ENCODE measurements at places on chromosomes 5 and 9. TPM values are rescaled to one million over a fixed set of nuclear protein-coding genes. Genes with fewer than 3 reads are reported as not detected.

DNA sequence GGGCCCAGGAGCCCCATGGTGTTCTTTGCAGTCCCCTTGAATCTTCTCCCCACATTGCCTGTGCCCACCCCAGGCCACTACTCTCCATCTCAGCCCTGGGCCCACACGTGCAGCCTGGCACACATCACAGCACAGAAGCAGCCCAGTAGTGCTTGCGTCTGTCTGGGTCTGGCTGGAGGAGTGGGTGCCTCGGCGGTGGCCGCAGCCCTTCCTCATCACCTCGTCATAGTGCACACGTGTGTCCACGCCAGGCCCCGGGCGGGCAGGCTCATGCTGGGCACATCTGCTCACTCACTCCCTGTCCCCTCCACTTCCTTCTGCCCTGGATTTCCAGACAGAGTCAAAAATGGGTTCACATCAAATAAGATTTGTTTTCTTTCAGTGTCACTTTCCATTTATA, 33.3 kb downstream of the FGF1 start:
- no peak for DNase-seq

DNA sequence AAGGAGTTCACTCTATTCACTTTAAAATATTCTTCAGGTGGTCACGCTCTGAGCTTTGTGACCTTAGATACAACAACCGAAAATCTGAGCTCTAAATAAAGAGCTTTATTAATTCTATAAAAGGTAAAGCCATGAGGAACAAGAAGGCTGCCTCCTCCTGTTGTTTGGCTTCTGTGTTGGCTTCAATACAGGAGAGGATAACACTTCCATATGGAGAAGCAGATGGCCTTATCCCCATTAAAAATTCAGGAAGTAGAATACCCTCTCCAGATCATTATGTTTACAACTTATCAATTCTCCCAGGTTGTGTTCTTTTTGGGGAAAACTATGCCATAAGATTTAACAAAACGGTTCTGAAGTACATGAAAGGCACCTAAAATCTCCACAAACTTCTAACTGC, 128.4 kb downstream of the TTC39B start:
- no peak for DNase-seq

- DNase-seq = no peak
These were observed 266.6 kb upstream of the DAP start for GRCh38 chr5:11027660-11028059.

GRCh38 chr5:32458880-32459495, 14.4 kb upstream of the ZFR start:
- no peak for DNase-seq

DNA sequence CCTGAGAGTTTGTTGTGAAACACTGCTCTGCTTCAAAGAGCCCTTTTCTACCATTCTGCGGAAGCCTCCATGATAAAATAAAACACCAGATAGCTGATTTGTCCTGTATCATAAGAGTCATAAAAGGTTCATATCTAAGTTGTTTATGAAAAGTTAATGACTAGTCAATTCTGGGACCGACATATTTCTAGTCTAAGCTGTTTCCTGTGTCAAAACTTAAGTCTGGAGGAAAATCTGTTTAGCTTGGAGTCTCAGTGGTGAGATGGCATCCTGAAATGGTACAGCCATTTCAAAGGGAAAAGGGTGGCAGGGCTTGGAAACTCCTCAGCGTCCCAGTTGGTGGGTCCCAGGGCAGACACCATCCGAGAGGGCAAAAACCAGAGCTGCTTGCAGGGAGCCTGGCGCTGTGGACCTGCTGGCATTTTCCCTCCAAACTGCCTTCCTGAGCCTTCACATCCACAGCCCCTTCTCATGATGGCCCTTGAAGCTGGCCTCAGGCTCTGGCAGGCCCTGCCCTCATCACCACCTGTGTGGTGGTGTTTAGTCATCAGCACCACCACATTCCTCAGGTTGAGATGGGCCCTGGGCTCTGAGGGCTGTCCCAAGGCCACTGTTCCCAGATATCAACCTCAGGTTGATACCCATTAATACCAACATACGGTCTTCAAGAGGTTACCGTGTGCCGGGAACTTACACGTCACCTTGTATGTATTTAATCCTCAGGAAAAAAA, 184.0 kb downstream of the HSPA4 start:
- no peak for DNase-seq

DNA sequence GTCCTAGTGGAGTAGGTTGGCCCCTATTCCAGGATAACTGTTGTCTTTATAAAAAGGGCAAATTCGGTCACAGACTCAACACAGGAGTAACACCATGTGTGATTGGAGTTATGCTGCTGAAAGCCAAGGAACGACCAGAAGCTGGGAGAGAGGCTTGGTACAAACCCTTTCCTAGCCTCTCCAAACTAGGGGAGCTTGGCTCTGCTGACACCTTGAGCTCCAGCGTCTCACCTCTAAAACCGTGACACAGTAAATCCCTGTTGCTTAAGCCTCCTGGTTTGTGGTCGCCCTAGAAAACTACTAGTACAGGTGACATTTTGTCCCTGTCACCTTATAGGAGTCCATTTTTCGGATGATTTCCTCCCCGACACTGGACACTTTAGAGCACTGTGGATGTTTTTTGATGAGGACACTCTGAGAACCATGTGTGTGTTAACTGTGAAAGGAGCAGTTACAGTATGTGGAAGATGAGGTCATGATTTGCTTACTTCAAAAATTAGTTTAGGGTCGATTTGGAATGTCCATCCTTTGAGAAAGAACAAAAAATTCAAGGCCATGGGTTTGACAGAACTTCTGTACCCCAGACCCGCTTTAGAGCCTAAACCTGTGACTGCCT, 167.0 kb downstream of the PDZD2 start:
- no peak for DNase-seq

DNA sequence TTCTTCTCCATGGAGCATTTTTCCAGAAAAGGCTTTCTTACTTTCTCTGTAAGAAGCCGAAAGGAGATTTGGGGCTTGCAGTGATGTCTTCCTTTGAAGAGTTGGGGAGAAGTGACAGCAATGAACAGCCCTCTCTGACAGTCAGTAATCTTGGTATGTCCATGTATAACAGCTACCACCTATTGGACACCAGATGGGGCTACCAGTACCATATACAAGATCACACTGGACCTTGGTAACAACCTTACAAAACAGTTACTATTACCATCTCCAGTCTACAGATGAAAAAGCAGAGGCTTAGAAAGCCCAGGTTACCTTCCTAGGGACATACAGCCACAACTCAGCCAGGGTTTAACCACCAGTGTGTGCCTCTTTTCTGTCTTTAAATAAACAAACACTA, 272.7 kb upstream of the TRPC7 start:
- DNase-seq = no peak

Gene YTHDC2
- 30.5 TPM for total RNA-seq

- DNase-seq = no peak
These were observed 252.1 kb downstream of the SMARCA2 start for GRCh38 chr9:2267181-2267745.

DNA sequence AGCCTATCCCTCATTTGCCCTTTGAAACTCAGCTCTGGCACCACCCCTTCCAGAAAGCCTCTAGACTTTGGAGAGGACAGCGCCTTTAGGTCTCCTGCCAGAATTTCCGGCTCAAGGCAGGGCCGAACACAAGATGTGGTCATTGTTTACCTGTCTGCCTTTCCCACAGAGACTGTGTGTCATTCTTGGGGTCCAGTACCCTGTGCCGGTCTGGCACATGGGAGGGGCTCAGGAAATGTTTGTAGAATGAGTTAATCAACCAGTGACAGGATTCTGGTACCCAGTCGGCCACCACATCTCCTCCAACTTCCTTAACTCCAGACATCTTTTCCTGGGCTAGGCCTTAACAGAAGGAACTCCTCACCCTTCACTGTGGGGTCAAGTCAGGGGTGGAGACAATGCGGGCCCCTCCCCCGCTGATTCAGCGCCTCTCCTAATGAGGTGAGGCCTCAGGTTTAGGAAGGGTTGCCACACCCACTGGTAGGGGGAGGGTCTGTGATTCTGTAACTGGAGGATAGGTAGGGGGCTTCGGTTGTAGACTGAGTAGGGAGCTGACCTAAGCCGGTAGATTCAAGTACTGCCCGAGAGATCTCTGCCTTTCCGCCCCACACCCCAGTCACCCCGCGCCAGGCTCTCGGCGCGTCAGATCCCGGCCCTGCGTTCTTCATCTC, 29.3 kb downstream of the PCDH1 start:
- no peak for DNase-seq

- no peak for DNase-seq
These were observed 201.5 kb downstream of the RGS3 start for GRCh38 chr9:113665064-113665463.

GRCh38 chr9:137323531-137324331, 21.7 kb upstream of the NRARP start:
- DNase-seq = no peak

Gene GPR150
- 0.87 TPM for total RNA-seq

Gene RASEF
- total RNA-seq = not detected

DNA sequence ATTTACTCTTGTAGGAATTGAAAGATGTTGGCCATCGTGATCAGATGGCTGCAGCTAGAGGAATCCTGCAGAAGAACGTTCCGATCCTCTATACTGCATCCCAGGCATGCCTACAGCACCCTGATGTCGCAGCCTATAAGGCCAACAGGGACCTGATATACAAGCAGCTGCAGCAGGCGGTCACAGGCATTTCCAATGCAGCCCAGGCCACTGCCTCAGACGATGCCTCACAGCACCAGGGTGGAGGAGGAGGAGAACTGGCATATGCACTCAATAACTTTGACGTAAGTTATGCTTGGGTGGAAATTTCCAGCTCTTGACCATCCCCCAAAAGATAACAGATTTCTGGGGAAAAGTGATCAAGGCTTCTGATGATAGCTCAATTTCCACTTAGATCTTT, 50.6 kb downstream of the LRRTM2 start:
- DNase-seq = no peak

- DNase-seq = no peak
These were observed 120.8 kb downstream of the GALNT10 start for GRCh38 chr5:154311362-154311761.

Gene GFRA3
- total RNA-seq = 0.15 TPM

Gene PCDH1
- total RNA-seq = not detected

DNA sequence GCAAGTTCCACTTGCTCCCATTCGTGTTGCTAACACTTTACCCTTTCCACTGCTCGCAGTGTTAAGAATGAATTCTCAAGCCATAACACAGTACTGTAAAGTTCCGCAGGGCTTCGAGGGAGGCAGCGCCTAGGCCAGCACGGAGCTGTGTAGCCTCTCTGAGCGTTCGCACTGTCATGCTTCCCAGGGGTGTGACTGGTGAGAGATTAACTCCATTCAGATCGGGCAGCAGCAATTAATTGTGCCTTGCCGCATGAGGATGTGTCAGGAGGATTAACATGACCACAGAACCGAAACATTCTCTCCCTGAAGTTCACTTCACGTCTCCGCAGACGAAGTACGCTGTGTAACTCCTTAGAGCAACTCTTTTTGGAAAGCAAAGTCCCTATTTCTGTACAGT, 23.2 kb downstream of the ZBTB34 start:
- no peak for DNase-seq

Gene GMCL2
- not detected for total RNA-seq

GRCh38 chr5:90233476-90233875, 176.1 kb downstream of the CETN3 start:
- no peak for DNase-seq

GRCh38 chr5:39164529-39165402, 54.6 kb downstream of the FYB1 start:
- no peak for DNase-seq

GRCh38 chr5:37727238-37727637, 112.6 kb downstream of the GDNF start:
- DNase-seq = no peak

DNA sequence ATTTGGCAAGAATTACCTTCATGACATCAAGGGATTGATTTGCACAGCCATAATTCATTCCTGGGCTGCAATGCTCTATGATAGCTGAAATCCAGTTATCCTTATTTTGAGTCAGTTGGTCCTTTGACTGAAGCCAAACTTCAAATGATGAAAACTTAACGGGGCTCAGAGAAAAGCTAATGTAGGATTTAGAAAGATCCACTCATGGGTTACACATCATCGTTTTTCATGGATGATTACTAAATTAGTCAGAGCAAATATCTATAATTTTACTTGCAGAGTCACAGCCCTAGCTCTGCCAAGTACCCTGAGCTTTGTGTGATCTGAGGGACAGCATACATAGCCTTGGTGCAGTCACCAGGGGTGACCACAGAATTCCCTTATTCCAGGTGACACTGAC, 27.3 kb upstream of the MUSK start:
- DNase-seq = no peak

Gene IRX2
- total RNA-seq = not detected

DNA sequence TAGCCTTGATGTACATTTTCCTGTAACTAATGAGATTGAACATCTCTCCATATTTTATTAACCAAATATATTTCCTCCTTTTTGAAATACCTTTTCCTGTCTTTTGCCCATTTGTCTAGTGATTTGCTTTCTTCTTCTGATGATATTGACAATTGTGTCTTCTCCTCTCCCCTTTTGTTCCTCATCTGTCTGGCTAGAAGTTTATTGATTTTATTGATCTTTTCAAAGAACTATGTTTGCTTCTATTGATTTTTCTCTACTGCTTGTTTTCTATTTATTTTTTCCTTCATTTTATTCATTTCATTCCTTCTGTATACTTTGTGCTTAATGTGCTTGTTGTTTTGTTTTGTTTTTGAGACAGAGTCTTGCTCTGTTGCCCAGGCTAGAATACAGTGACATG, 181.4 kb upstream of the SMIM23 start:
- no peak for DNase-seq

Gene SHISAL2B
- total RNA-seq = not detected

Gene LEAP2
- total RNA-seq = 3.8 TPM

DNA sequence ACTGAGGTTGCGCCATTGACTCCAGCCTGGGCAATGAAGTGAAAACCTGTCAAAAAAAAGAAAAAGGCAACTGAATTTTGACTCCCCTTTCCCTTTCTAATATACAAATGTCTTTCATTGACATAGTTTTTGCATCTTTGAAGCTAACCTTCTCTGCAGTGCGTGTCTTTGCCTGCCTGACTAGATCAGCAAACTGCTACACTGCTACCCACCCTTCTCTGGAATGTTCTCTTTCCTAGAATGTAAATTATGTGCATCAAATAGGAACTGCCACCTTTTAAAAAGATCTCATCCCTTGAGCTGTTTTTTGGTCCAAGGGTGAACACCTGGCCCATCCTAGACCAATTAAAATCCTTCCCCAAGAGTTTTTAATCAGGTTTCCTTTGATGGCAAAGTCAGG, 127.6 kb downstream of the SLC28A3 start:
- DNase-seq = no peak

- no peak for DNase-seq
These were observed 12.0 kb downstream of the NDST1 start for GRCh38 chr5:150519978-150520377.

DNA sequence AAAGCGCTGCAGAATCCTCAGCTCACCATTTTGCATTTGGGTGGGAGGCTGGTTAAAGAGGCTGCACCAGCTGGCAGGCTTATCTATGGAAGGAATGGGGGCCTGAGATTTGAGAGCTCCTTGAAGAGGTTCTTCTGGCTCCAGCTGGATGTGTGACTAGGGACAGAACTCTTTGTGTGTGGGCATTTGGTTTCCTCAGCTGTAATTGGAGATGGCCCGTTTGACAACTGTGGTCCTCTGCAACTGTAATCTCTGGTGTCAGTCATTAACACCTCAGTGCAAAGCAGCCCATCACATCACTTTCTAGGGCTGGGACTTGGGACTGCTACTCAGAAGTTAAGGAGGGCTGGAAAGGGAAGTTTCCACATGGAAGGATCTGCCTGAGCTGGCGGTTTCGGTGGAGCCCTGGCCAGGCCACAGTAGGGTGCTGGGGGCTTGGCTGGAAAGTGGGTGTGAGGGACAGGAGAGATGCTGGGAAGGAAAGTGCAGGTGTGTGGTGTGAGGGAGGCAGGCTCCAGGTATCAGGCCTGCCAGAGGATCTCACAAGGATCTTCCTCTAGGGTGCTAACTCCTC, 193.8 kb downstream of the GADD45G start:
- no peak for DNase-seq

- DNase-seq = no peak
These were observed 205.4 kb upstream of the ITGA1 start for GRCh38 chr5:52582313-52582712.
